ENCODE measurements at places on chromosomes 1 and 21.

GRCh38 chr1:91697416-91697815 is 188.5 kb downstream of the TGFBR3 start:
- DNase-seq = no peak

DNA sequence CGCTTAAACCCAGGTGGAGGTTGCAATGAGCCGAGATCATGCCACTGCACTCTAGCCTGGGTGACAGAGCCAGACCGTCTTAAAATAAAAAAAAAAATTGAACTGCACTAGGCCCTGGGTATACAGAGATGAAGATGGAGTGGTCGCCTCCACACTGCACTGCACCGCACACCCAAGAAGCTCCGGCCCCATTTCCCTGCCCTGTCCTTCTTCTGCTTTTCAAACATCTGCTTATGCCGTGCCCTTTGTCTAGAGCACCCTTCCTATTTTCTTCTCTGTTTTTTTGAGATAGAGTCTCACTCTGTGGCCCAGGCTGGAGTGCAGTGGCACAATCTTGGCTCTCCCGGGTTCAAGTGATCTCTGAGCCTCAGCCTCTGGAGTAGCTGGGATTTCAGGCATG is 17.4 kb downstream of the IQGAP3 start:
- DNase-seq = no peak

GRCh38 chr1:2415801-2416208 is 3.4 kb upstream of the PEX10 start:
- no peak for DNase-seq

DNA sequence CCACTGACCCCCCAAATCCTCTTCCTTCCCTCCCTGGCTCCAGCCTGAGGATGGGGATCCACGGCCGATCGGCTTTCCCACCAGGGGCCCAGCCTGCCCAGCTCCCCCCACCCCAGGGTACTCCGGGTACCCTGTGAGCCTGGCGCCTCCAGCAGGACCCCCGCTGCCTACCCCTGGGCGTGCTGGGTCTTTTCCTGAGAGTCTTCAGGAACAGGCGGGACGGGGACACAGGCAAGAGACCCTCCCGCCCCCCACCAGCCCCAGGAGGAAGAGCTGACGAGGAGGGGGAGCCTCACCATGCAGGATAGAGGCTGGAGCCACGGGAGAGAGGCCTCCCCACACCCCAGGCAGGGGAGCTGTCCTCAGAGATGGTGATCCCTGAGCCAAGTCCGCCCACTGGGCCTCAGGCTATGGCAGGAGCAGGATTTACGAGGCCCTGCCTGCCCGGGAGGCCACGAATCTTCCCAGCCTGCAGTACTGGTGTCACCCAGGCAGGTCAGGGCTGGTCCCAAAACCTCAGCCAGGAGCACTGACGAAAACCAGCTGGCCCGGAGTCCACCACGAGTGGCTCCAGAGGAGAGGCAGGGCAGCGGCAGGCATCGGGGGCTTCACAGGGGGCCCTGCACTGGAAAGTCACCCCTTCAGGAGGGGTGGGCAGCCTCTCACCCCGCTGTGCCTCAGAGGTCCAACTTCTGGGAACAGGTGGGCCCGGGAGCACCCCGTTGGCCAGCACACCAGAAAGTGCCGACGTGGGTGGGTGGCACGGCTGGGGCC is 58.0 kb downstream of the MEGF6 start:
- DNase-seq = no peak

DNA sequence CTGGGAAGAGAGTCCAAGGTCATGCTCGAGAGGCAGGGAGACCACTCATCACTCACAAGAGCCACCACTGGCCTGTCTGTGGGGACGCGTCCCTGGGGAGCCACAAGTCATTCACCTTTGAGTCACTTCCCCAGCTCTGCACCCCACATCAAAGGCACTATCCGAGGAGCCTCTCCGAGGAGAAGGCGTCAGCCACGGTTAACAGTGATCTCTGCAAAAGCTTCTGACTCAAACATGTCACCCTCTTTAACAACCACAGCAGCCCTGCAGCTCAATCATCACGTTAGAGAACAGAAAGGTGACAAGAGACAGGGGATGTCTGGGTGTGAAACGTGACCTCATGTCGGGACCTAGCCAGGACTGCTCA is 9.0 kb downstream of the LRRC47 start:
- DNase-seq = peak; percentile 19

DNA sequence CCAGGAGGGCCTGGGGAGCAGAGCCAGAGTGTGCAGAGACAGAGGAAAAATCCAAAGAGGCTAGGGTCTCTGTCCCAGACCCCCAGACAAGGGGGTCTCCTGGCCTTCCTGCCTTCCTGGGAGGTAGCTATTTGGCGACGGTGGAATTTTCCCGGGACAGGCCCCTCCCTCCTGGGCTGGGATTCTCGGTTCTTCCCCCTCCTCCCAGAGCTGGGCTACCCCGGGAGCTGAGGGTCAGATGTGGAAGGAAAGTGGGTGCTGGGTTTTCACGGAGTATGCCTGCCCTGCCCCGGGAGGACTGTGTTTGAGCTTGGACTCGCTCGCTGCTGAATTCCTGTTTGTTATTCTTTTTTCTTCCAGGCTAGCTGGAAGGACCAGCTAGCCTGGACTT is 759 bp downstream of the AMPD2 start:
- DNase-seq = peak; percentile 85
